DMS 273 treated with DMSO at 0.1 percent for 48 hours (cell line): ENCODE measurements at places on chromosomes 6 and 20.

DNA sequence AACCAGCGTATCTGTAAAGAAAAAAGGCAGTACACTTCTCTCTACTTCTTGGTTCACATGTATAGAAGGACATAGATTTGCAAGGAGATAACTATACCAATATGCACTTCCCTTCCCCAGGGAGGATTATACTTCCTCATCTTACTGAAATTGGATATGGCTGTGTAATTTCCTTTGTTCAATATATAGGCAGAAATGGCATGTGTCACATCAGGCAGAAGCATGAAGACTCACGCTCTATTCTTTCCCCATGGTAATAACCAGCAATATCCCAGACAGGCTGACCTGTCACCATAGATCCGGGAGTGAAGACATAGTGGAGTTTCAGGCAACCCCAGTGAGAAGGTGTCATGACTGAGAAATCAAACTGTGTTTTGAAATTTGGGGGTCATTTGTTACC is 518.3 kb downstream of the KIF16B start:
- DNase-seq = no peak

GRCh38 chr6:13453771-13454251 is 33.6 kb downstream of the GFOD1 start:
- DNase-seq = no peak

DNA sequence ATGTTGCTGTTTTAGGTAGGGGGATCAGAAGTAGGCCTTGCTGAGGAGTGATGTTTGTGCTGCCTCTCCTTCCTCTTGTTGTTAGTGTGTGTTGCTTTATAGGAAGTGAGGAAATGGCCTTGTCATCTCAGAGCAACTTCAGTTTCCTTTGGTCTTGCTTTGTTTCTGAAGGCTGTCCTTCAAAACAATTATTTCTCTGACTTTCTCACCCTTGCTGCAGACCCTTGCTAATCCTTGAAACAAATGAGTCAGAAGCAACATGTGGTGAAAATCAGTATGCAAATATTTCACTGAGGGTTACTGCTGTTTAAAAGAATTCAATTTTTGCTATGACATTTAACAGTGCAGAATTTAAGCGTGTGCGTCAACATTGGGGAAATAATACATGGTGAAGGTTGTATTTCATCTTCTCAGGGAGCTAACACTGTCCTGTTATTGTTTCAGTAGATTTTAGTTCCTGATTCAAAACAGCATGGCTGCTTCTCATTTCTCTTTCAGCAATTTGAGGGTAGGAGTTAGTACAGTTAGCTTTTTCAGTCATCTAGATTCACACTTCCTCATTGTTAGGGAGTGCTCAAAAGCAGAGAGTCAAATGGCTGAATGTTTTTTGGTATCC is 13.8 kb downstream of the RNF144B start:
- DNase-seq = no peak

DNA sequence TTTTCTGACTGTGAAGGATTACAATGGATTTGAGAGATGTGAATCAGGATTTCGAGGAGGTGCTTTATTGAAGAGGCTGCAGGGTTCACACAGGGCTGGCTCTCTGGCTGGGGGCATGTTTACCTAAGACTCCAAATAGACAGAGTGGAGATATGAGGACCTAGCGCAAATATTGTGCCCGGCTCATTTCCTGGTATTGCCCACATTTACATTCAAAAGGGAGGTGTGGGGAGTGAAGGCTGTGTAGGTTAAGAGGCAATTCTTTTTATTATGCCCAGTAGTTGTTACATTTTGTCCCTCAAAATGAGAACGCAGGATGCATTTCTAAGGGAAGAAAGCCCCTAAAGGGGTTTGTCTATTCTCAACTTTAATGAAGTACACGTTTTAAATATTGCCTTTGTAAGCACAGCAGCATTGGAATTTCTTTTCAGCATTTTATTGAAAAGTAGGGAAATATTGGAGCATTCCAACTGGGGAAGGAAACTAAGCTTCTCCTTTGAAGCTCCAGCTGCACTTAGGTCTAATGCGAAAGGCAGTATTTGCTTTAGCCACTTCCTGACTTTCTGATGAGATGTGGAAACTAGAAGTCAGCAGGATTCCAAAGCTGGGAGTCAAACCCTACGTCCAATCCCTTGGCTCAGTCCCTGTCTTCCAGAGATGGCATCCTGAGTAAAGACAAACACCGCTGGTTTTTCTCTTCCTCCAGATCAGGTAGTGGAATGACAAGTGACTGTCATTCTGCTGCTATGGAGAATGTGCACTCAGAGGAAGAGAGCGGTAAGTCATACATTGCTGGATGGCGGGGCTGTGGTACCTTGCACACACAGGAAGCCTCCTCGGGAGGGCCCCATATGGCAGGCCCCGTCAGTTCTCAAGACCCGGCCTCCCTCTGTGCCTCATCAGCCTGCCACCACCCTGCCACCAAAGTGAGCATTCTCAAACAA is 70.7 kb downstream of the MYB start:
- no peak for DNase-seq

GRCh38 chr6:31272436-31272835 is 544 bp upstream of the HLA-C start:
- no peak for DNase-seq
